ENCODE measurements at places on chromosomes 2 and 18.

- no peak for DNase-seq
Measured at GRCh38 chr2:216633616-216634369, 573 bp downstream of the IGFBP2 start.

DNA sequence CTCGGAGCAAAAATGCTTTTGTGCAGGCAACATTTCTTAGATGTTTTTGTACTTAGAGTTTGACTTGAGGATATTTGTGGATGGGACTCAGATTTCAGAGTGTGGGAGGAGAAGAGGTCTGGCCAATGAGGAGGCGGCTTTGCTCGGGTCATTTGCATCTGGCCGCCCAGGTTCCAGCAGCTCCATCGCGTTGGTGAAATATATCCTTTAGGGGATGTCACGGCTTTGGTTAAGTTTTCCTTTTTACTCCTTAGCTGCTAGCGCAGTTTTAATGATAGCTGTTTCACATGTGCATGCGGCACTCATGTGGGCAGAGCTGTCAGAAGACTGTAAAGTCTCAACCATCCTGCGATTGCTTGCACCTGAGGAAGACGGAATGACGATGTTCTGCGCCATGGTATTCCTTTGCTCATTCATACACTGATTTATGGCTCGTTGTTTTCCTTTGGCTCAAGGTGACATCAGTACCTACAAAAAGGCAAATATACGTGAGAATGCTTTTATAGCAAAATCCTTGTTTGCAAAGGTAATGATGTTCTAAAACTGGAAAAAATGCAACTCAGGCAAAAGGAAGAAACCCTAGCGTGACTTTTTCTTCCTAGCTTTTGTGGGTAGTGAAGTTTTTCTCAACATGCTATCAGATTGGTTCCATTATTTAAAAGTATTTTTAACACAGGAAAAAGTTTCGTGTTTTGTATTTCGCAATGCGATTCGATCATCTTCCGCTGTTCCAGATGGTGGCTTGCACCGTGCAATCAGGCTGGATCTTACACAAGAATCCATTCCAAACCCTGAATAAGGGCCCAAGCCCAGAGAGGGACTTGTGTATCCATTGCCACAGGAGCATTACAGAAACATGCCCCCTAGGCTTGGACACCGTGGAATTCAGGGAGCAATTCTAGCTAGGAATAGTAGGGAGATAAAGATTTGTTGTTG is 70.5 kb upstream of the ZNF516 start:
- DNase-seq, result no peak

DNA sequence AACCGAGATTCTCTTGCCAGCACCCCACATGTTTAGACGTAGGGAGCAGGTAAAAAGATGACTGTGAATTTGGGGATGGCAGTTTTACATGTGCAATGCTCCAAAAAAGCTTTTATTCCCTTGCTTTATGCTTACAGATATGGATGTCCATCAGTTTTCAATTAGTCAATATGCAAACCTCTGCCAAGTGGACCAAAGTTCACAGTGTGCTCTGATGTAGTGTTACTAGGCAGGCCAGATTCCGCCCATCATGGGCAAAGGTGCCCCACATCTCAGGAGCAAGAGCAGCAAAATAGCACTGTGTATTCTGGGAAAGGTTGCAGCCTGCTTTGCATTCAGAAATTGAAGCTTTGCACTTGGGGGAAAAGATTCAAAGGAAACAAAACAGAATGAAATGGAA is 329.7 kb upstream of the ZEB2 start:
- no peak for DNase-seq

DNA sequence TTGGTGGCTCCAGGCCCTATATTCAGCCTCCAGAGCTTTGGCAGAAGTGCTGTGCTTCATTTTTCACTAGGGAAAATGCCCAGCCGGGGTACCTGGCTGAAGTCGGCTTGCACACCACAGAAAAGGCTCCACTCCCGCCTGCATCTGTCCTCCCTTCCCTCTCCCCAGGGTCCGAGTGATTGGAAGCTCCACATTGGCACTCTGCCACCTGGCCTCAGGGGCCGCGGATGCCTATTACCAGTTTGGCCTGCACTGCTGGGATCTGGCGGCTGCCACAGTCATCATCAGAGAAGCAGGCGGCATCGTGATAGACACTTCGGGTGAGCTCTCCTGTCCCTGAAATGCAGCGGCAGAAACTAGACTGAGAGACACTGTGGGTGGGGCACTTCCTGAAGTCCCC is 47.4 kb downstream of the IMPA2 start:
- no peak for DNase-seq

DNA sequence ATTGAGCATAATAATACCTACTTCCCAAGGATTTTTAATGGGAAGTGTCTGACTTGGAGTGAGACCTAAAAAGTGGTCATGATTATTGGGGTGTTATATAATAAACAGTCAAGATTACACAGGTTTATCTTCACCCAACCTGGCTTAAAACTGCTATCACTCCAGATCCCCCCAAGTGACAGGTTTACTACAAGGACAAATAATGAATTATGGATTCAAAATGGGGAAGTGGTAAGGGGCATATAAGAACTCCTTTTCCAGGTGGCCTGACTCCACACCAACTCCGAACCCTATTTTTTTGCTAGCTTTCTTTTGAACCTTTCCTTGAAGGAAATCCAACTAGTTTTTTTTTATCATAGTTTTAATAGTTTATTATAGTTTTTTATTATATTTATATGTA is 663.0 kb upstream of the FANCL start:
- no peak for DNase-seq

GRCh38 chr2:164850235-164850634 is 8.6 kb upstream of the COBLL1 start:
- DNase-seq, result no peak

GRCh38 chr2:176650838-176651555 is 381.8 kb downstream of the MTX2 start:
- DNase-seq, result no peak

DNA sequence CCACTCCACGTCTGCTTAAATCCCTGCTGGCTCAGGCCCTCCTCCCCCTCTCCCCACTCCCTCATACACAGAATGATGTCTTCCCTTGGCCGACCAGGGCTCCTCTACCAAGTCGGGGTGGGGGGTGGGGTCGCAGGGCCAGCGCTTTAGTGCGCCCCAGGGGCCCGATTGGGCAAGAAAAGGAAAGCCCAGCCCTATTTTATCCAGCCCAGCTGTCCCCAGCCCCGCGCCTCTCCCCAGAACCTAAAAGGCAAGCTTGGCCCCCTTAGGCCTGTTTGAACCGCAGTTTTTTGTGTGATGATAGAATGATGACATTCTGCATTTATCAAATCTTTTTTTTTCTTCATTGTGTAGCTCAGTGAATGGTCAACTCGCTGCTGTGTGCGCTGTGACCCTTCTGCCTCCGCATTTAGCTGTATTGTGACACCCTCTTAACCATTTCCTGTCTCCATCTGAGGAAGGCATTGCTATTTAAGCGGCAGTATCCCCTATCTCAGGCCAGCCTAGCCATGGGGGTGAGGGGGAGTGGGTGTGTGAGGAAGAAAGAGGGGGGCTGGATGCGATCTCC is 231.4 kb downstream of the HAUS1 start:
- DNase-seq, result no peak
